ENCODE measurements at places on chromosomes 7 and 10.

DNA sequence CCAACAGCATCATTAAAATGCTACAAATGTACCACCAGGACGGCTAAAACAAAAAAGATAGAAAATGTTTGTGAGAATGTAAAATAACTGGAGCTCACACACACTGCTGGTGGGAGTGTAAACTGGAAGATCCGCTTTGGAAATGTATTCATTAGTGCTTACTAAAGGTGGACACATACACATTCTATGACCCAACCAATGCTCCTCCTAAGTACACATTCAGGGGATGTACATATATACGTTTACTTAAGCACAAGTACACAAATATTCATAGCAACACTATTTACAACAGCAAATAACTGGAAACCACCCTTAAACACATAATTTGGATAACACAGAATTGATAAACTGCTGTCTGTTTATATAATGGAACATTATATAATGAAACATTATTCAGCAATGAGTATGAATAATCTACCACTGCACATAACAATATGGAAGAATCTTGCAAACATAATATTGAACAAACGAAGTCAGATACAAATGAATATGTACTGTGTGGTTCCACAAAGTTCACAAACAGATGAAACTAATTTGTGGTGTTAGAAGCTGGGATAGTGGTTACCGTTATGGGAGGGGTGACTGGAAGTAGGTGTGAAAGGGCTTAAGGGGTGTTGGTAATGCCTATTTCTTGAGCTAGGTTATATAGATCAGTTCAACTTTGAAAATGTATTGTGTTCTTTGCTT lies 52.1 kb downstream of the STRA8 start:
- no peak for DNase-seq

DNA sequence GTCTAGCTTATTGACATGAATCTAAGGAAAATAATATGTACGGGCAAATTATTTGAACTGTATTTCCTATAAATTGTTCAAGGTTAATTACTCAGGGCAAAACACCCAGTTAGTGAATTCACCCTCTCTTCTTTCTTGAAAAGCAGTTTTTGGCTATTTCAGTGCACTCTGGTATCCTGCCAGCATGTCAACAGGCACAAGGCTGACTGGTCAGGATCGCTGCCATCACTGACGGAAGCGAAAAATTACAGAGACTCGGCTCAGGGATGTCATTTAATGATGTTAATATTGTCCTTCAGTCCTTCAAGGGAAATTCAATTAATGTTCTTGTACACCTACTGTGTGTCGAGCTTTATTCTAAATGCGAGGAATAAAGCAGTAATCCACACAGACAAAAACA lies 28.3 kb upstream of the OLAH start:
- no peak for DNase-seq

DNA sequence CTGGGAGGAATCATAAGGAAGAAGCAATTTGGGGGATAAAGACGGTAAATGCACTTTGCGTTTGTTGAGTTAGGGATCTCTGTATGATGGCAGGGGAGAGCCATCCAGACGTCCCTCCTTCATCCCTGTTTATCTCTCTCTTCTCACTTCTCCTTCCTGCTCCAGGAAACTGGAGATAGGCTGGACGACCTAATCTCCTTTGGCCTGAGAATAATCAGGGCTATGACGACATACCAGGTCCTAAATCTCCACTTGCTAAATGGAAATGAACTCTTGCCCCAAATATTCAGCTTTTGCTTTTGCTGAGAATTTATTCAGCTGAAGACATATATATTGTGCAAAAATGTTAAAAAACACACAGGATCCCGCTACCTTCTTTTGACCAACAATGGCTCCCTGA lies 182.9 kb upstream of the INHBA start:
- DNase-seq: no peak

GRCh38 chr10:90920986-90921666 lies at the start of gene ANKRD1:
TSS of gene ANKRD1 (minus strand) at chr10:90921087. CDS start at chr10:90921027, 60 bp downstream.
- no peak for DNase-seq

DNA sequence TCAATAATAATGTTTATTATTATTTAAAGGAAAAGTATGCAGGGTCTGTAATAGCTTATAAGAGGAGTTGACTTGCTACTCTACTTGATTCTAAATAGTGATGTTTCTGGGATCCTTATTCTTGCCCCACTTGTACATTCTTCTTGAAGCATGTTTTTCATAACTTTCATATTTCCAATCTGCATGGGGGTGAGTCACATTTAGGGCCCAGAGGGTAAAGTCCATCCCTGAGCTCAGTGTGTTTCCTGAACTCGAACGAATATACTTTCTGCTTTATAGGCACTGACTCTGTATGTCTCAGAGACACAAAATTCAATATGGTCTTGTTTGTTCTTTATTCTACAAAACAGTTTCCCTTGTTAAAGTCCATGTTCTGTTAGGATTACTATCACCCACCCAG lies 61.0 kb upstream of the SMIM30 start:
- no peak for DNase-seq

- no peak for DNase-seq
Measured at GRCh38 chr7:132066761-132067171, 509.5 kb downstream of the PLXNA4 start.

DNA sequence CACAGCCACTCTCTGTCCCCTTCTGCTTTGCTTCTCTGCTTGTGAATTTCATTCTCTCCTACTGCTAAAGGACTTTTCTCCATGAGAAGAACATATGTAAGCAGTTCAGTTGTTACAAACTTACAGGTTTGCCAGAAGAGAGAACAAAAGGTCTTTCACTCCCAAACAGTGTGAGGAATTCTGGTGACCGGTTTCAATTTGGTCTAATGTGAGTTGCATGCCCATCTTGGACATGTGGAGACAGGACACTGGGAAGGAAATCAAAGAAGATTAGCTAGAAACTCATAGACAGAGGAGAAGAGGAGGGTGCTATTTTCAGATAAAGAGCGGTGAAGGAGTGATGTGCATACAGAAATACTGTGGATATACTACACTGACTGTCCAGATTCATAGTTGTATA lies 209.5 kb upstream of the INHBA start:
- DNase-seq: no peak

- no peak for DNase-seq
Measured at GRCh38 chr10:12701696-12702095, 299.8 kb downstream of the CCDC3 start.

All from cortex of kidney (tissue), 1 donor.